ENCODE measurements at places on chromosomes 2 and 18.

GRCh38 chr18:10591896-10592295 lies 66.1 kb downstream of the NAPG start:
- DNase-seq = peak; percentile 21

- no peak for DNase-seq
Observed at GRCh38 chr2:19543663-19544383, 185.4 kb upstream of the OSR1 start.

GRCh38 chr2:109331081-109331480 lies 202.1 kb downstream of the SH3RF3 start:
- DNase-seq = no peak

GRCh38 chr2:33457556-33458247 lies 18.7 kb upstream of the RASGRP3 start:
- no peak for DNase-seq

GRCh38 chr18:21672521-21673267 lies 31.9 kb downstream of the ABHD3 start:
- DNase-seq = no peak

All from GM12865 (cell line).